Myometrial cell (primary cell): ENCODE measurements at places on chromosomes 2 and 18. TPM values are rescaled to one million over a fixed set of nuclear protein-coding genes. Genes with fewer than 3 reads are reported as not detected.

The IER3IP1 gene
- 20.5 and 30.0 TPM in 2 replicates for total RNA-seq

The TPO gene
- not detected in 2 replicates for total RNA-seq

The C2orf81 gene
- 2.8 and 7.5 TPM in 2 replicates for total RNA-seq

The LRRTM1 gene
- total RNA-seq, result not detected in 2 replicates
